ENCODE measurements at places on chromosomes 12 and 14.

- DNase-seq: no peak
Measured at GRCh38 chr12:52518574-52519386, 1.4 kb downstream of the KRT5 start.

- DNase-seq: no peak
Measured at GRCh38 chr12:31895449-31896150, 63.6 kb upstream of the RESF1 start.

DNA sequence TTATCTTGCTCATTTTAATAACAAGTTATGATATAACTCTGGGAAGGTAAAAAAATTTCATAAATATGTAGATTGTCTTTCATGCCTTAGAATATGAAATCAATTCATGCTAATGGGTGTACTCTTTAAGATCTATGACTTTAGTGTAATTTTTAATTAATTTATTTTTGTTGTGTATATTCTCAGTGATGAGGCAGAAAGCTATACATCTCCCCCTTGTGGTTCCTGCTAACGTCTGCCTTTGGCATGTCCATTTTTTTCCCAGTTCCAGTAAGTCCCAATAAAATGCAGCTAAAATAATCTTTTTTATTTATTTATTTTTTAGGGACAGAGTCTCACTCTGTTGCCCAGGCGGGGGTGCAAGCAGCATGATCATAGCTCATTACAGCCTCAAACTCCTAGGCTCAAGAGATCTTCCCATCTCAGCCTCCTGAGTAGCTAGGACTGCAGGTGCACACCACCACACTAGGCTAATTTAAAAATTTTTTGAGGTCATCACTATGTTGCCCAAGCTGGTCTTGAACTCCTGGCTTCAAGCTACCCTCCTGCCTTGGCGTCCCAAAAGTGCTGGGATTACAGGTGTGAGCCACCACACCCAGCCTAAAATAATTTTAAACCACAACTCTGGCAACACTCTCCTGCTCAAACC lies 3.3 kb upstream of the CHURC1 start:
- peak; percentile 63 for DNase-seq

- DNase-seq: peak; percentile 72
Measured at GRCh38 chr14:92254786-92255185, 68.2 kb upstream of the SLC24A4 start.

DNA sequence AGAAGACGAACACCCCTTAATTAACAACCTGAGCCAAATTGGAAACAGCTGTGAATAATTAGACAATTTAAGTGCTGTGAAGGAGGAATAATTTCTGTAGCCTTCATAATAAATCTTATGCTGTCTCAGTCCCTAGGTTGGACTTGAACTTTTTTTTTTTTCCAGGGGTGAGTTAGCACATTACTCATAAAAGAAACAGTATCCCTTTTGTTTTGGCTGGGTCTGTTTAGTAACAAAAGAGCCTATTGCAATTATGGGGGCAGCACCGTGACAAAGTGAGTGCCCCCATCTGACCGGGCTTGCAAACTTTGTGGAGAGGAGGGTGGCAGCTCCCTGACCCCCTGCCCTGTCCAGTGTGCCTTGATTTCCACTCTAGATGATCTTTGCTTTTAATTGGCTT lies 167.4 kb downstream of the DICER1 start:
- DNase-seq: no peak

DNA sequence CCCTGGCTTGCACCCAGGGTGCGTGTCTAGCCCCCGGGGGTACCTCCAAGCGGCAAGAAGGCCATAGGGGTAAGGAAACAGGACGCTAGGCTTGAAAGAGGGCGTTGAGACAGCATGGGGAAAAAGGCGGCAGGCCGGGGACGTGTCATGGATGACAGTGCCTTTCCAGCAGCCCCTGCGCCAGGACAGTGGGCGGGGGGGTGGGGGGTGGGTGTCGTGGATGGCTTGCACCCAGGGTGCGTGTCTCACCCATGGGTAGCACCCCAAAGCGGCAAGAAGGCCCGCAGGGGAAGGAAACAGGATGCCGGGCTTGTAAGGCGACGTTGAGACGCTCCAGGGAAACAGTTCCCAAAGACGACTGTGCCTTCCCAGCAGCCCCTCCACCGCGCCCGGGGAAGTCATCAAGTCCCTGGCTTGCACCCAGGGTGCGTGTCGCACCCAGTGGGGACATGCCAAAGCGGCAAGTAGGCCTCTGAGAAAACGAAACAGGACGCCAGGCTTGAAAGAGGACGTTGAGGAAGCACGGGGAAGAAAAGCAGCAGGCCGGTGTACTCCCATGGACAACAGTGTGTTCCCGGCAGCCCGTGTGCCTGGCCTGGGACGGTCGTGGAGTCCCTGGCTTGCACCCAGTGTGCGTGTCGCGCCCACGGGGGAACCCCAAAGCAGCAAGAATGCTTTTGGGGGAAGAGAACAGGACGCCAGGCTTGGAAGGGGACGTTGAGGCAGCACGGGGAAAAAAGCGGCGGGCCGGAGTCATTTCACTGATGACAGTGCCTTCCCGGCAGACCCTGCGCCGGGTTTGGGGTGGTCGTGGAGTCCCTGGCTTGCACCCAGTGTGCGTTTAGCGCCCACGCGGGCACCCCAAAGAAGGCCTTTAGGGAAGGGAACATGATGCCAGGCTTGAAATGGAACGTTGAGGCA lies 163.5 kb upstream of the ALG10B start:
- DNase-seq: no peak

- no peak for DNase-seq
Measured at GRCh38 chr12:11609045-11609444, 40.4 kb upstream of the ETV6 start.

- peak; percentile 3 for DNase-seq
Measured at GRCh38 chr12:53791735-53792326, 40.1 kb upstream of the CISTR start.

DNA sequence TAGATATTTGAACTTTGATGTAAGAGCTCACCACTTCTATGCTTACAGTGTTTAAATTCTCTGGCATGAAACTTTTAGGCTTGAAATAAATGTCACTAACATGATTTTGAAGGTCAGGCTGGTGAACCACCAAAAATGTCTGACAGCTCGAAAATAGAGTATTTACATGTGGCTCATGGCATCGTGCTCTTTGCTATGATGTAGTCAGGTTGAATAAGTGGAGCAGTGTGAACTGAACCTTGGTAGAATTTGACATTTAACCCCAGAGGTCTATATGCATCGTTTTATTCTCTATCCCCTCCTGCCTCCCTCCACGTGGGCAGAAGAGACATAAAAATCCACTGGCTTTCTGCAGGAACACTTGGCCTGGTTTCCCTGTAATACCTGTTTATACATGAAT lies 369.7 kb upstream of the ATP2B1 start:
- no peak for DNase-seq

GRCh38 chr14:103206836-103207387 lies 83.7 kb downstream of the TNFAIP2 start:
- peak; percentile 27 for DNase-seq

- DNase-seq: no peak
Measured at GRCh38 chr12:91155990-91156389, 26.6 kb downstream of the DCN start.

- DNase-seq: no peak
Measured at GRCh38 chr14:75769047-75769685, 108.1 kb downstream of the TTLL5 start.

DNA sequence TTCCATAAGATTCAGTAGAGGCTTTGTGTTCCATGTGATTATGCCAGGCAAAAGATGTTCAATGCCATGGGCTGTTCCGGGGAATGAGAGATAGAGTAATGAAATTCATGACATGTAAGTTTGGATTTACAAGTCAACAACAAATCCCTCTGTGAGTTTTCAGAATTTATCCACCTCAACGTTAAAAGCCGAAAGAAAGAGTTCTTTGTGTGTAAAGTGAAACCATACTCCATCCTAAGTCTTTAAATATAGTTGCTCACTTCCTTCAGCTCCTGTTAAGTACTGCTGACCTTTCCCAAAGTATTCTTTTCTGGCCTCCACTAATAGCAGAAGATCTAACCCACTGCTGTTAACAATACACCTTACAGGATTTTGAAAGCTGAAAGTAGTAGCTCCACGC lies 190.0 kb downstream of the TMX1 start:
- peak; percentile 15 for DNase-seq

GRCh38 chr12:63023926-63024325 lies 89.0 kb upstream of the PPM1H start:
- DNase-seq: no peak

- no peak for DNase-seq
Measured at GRCh38 chr12:115212356-115212755, 528.4 kb upstream of the TBX3 start.

- peak; percentile 75 for DNase-seq
Measured at GRCh38 chr12:14845350-14845750, 2.0 kb upstream of the ART4 start.

DNA sequence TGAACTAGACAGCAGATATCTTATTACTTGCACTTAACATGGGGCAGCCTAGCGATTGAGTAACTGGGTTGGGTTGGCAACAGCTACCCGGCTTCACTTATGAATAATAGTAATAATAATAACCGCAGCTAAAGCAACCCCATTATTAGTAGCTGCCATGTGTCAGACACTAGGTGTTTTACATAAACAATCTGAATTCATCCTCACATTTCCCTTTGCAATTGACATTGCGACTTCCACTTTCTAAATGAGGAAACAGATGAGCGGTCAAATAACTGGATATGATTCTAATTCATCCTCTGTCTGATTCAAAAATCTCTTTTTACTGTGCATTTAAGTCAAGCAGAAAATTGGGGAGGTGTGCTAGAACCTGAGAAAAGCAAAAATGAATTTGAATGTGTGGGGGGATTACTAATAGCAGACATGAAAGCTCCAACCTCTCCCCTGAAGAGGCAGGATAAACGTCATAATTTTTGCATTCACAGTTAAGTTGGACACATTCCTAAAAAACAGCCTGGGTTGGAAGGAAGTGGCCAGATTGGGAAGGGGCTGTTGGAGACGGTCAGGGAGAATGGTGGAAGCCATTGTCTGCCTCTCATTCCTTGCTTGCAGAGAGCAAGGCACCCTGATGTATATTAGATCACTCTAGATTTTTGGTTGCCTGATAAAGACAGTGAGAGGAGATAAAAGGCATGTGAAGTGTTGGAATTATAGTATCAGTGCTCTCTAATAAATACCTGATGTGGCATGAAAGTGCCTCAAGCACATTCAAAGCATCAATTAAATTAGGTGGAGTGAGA lies 13.1 kb downstream of the EMP1 start:
- DNase-seq: peak; percentile 22

DNA sequence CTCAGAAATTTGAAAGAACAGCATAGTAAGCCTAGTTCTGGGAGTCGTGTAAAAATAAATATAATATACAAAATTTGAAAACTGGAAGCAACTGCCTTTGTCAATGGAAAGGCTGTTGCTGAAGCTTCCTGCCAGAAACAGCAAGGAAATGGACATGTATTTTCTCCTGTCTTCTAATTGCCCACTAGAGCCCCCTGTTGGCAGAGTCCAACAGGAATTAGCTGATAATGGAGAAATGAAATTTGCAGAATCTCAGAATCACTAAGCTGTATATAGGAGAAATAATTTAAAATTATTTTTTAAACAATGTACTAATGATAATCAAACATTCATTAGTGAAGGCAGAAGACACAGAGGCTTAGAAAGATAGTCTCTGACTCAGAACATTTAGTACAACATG lies 414.8 kb downstream of the SLC6A15 start:
- peak; percentile 43 for DNase-seq

GRCh38 chr14:87045246-87045645 lies 947.7 kb downstream of the GALC start:
- no peak for DNase-seq

- DNase-seq: no peak
Measured at GRCh38 chr12:59282999-59283398, 312.8 kb upstream of the SLC16A7 start.

DNA sequence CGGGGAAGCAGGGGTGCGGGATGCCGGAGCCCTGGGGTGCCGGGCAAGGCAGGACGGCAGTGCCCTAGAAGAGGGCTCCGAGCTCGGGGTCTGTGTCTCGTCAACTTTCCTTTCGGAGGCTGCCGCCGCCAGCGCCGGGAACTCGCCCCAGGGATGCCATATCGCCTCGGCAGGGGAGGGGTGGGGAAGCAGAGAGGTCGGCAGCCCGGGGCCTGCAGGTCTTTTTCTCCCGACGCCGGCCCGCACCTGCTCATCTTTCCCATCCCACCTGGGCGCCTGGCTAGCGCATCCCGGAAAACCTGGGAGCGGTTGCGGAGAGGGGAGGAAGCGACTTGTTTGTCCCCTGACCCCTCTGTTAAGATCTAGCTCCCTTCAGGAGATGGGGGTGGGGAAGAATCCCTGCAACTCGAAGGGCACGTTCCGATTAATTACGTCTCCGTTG lies 547 bp downstream of the CNTN1 start:
- DNase-seq: no peak

- DNase-seq: no peak
Measured at GRCh38 chr12:120218680-120219606, 18.0 kb upstream of the RPLP0 start.

GRCh38 chr14:85439696-85440328 lies 90.1 kb upstream of the FLRT2 start:
- DNase-seq: no peak

GRCh38 chr12:111135293-111135832 lies 215.0 kb upstream of the MYL2 start:
- DNase-seq: no peak

GRCh38 chr12:66247741-66248140 lies 54.6 kb upstream of the HELB start:
- DNase-seq: no peak

GRCh38 chr14:23517650-23518326 lies 33.8 kb downstream of the ZFHX2 start:
- DNase-seq: no peak

DNA sequence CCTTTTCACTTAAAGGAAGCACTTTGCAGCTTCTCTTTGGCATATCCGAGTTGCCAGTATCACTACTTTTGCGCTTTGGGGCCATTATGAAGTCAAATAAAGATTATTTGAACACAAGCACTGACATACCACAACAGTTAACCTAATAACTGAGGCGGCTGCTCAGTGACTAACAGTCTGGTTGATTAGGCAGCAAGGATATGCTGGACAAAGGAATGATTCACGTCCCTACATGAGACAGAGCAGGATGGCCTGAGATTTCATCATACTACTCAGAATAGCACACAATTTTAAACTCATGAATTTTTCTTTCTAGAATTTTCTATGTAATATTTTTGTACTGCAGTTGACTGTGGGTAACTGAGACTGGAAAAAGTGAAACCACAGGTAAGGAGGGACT lies 56.9 kb upstream of the E2F7 start:
- peak; percentile 91 for DNase-seq

- no peak for DNase-seq
Measured at GRCh38 chr14:61119006-61119405, 138.0 kb downstream of the SLC38A6 start.

GRCh38 chr12:52354200-52354599 lies 13.1 kb downstream of the KRT85 start:
- DNase-seq: no peak

Measured in mesenchymal stem cell (in vitro differentiated cells and primary cell).